ENCODE measurements at places on chromosomes 13 and 19.

- DNase-seq = no peak
Measured at GRCh38 chr19:28426730-28427225, 786.2 kb downstream of the UQCRFS1 start.

GRCh38 chr13:33352041-33352440 lies 66.5 kb upstream of the STARD13 start:
- no peak for DNase-seq

- peak; percentile 9 for DNase-seq
Measured at GRCh38 chr19:35828692-35829301, 16.2 kb upstream of the PRODH2 start.

- no peak for DNase-seq
Measured at GRCh38 chr13:88005188-88005587, 334.0 kb downstream of the SLITRK5 start.

- DNase-seq = no peak
Measured at GRCh38 chr19:41426952-41427646, at the start of gene B3GNT8. Gene B3GNT8, minus strand, starts transcription at chr19:41427374. Its CDS starts 596 bp downstream, at chr19:41426778.

- no peak for DNase-seq
Measured at GRCh38 chr19:1491114-1491848, at the start of gene REEP6. Gene REEP6, plus strand, starts transcription at chr19:1491181. Its CDS starts 89 bp downstream, at chr19:1491270.

- no peak for DNase-seq
Measured at GRCh38 chr13:99382428-99383133, 75.4 kb upstream of the GPR183 start.

- DNase-seq = no peak
Measured at GRCh38 chr13:90773681-90774080, 573.8 kb upstream of the MIR17HG start.

DNA sequence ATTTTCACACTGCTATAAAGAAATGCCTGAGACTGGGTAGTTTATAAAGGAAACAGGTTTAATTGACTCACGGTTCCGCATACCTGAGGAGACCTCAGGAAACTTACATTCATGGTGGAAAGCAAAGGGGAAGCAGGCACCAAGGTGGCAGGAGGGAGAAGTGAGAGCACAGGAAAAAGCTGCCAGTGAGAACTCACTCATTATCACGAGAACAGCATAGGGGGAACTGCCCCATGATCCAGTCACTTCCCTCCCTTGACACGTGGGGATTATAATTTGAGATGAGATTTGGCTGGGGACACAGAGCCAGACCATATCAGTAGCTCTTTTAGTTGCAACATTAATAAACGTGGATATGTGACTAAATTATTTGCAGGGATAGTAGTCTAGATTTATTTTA lies 4.3 kb upstream of the KCTD4 start:
- no peak for DNase-seq

- no peak for DNase-seq
Measured at GRCh38 chr13:98892821-98893220, 85.0 kb downstream of the DOCK9 start.

All from stimulated activated CD8-positive, alpha-beta memory T cell treated with anti-CD3 and anti-CD28 coated beads, Interleukin-2, amount 100 ng/mL, for 1 hour (primary cell).